ENCODE measurements at places on chromosomes 1 and 21. TPM values are rescaled to one million over a fixed set of nuclear protein-coding genes. Genes with fewer than 3 reads are reported as not detected.

Gene TRIM63
- total RNA-seq, result under 0.01 TPM

Gene ZNF436
- total RNA-seq, result 27.4 TPM

Gene CELA2B
- not detected for total RNA-seq

Gene PDZK1
- total RNA-seq, result 0.31 TPM

Gene HECTD3
- total RNA-seq, result 21.9 TPM

Gene LCE1D
- not detected for total RNA-seq

Gene PTPN7
- total RNA-seq, result 0.49 TPM

Gene PRAMEF12
- not detected for total RNA-seq

Gene RPS8
- 1,168 TPM for total RNA-seq

Gene PRAMEF14
- total RNA-seq, result not detected

Gene PBXIP1
- total RNA-seq, result 74.6 TPM

Gene NGF
- total RNA-seq, result 0.13 TPM

Gene PRR9
- total RNA-seq, result not detected

Gene GNL2
- total RNA-seq, result 42.1 TPM

Gene ALDH9A1
- total RNA-seq, result 71.4 TPM

Gene BATF3
- 1.0 TPM for total RNA-seq

Gene RHOU
- 0.97 TPM for total RNA-seq

Gene KDF1
- total RNA-seq, result not detected

Gene CDK18
- 0.16 TPM for total RNA-seq

Gene KRTAP19-1
- total RNA-seq, result not detected

Gene RNF186
- not detected for total RNA-seq

Gene RHBDL2
- 0.63 TPM for total RNA-seq

Gene ANP32E
- total RNA-seq, result 26.1 TPM

Gene ZNF670
- total RNA-seq, result 9.9 TPM

Gene HSD3B1
- total RNA-seq, result not detected

Gene SPRR1B
- total RNA-seq, result not detected

Gene MMEL1
- total RNA-seq, result 1.6 TPM

Gene PRKAA2
- 2.5 TPM for total RNA-seq

Gene DLGAP3
- total RNA-seq, result under 0.01 TPM

Gene SPRR2E
- total RNA-seq, result not detected

Gene PLA2G5
- total RNA-seq, result 1.0 TPM

Gene E2F2
- 2.8 TPM for total RNA-seq

Measured in bladder microvascular endothelial cell (primary cell).